Lung (tissue), 17 donors: ENCODE measurements at places on chromosomes 11 and 22. TPM values are rescaled to one million over a fixed set of nuclear protein-coding genes. Genes with fewer than 3 reads are reported as not detected.

Gene INS
- total RNA-seq, result not detected

Gene UPK3A
- not detected for total RNA-seq

GRCh38 chr11:16252373-16252772, 104.0 kb downstream of the SOX6 start:
- no peak for DNase-seq
- H3K27me3 ChIP-seq, result no peaks in the 10 kb centered on the region
- no peaks in the 10 kb centered on the region for H3K36me3 ChIP-seq
- H3K4me3 ChIP-seq, result no peak overlapping the region
- peaks cover 2% of the 10 kb centered on the region for H3K4me1 ChIP-seq
- H3K27ac ChIP-seq, result no peak overlapping the region

DNA sequence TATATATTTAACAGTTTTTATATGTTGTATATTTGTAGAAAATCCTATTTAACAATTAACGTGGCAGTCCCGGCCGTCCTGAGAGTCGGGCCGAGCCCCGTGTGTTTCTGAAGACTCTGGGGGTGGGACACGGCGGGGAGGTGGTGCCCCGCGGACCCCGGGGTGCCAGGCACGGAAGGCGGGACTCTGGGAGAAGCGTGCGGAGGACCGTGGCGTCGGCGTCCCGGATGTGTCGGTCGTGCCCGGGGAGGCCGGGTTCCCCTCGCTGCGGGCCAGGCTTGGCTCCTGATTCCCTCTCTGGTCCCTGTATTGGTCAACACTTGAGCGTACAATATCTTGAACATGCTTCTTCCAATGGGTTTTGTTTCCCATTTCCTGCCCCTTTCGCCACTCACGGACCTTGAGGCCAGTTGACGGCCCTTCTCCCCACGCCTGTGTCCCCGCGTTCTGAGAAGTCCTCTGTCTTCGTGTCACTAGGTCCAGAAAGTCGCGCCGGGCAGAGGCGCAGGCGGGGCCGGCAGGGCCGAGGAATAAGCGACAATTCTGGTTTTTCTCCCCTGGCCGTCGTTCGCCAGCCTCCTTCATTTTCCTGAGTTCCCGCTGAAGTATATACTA, 1076.7 kb downstream of the BRD1 start:
- no peak overlapping the region for H3K4me3 ChIP-seq
- no peak overlapping the region for H3K27ac ChIP-seq
- H3K4me1 ChIP-seq, result no peaks in the 10 kb centered on the region
- H3K36me3 ChIP-seq, result no peaks in the 10 kb centered on the region
- no peaks in the 10 kb centered on the region for H3K27me3 ChIP-seq

DNA sequence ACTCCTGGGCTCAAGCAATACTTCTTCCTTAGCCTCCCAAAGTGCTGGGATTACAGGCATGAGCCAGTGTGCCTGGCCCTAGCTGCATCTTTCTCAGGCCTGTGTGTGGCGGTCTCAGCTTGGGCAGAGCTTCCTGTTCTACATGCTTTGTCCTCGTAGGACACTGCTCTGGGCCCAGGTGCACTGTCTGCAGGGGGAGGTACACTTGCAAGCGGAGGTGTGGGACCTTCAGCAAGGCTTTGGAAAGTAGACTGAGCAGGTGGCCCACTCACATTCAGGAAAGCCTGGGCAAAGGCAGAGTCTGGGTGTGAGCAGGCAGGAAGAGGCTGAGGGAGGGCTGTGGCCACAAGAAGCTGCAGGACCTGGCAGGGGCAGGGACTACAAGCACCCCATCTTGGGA, 33.6 kb upstream of the SUSD2 start:
- H3K27me3 ChIP-seq, result no peaks in the 10 kb centered on the region
- peak overlapping the region; percentile 34 for H3K27ac ChIP-seq
- peaks cover 45% of the 10 kb centered on the region for H3K4me1 ChIP-seq
- H3K36me3 ChIP-seq, result no peaks in the 10 kb centered on the region

DNA sequence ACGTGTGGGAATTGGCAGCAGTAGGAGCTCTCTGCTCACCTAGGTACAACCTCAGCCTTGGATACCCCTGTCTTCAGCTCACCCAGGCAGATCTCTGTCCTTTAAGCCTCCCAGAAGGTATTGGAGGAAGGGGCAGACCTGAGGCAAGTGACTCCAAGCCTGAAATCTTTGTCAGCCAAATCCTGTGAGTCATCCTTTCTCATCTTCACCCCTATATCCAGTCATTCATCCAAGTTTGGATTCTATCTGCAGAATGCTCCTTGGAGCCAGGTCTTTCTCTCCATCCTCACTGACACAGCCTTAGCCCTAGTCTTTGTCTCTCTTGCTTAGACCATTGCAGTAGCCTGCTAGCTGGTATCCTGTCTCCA, 10.4 kb upstream of the THY1 start:
- H3K36me3 ChIP-seq, result no peaks in the 10 kb centered on the region
- DNase-seq, result no peak
- peaks cover 5% of the 10 kb centered on the region for H3K4me1 ChIP-seq
- H3K27ac ChIP-seq, result no peak overlapping the region
- H3K4me3 ChIP-seq, result no peak overlapping the region

- H3K36me3 ChIP-seq, result no peaks in the 10 kb centered on the region
- H3K27me3 ChIP-seq, result no peaks in the 10 kb centered on the region
- no peak overlapping the region for H3K27ac ChIP-seq
- H3K4me1 ChIP-seq, result peaks cover 64% of the 10 kb centered on the region
These were observed 20.3 kb upstream of the YPEL1 start for GRCh38 chr22:21755851-21756284.

DNA sequence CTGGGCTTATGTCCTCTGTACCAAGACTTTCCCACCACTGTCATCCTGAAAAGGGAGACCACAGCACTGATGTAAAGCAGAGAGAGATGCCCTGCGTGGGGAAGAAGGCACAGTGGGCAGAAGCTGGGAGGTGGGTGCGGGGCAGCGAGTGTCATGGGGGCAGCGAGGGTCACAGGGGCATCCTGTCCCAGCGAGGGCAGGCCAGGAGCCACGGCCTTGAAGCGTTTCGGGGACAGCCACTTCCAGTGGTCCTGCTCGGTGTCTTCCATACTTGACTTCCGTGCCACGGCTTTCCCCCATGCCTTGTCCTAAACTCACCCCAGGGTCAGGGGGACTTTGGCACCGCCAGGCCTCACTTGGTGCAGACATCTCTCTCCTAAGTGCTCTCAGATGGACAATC, 1121.3 kb downstream of the TBC1D22A start:
- H3K36me3 ChIP-seq, result no peaks in the 10 kb centered on the region
- no peaks in the 10 kb centered on the region for H3K27me3 ChIP-seq
- no peaks in the 10 kb centered on the region for H3K4me1 ChIP-seq
- DNase-seq, result no peak

GRCh38 chr11:24859801-24860300, 363.0 kb downstream of the LUZP2 start:
- H3K36me3 ChIP-seq, result no peaks in the 10 kb centered on the region
- H3K4me1 ChIP-seq, result no peaks in the 10 kb centered on the region
- H3K27me3 ChIP-seq, result no peaks in the 10 kb centered on the region
- no peak for DNase-seq
- H3K27ac ChIP-seq, result no peak overlapping the region

DNA sequence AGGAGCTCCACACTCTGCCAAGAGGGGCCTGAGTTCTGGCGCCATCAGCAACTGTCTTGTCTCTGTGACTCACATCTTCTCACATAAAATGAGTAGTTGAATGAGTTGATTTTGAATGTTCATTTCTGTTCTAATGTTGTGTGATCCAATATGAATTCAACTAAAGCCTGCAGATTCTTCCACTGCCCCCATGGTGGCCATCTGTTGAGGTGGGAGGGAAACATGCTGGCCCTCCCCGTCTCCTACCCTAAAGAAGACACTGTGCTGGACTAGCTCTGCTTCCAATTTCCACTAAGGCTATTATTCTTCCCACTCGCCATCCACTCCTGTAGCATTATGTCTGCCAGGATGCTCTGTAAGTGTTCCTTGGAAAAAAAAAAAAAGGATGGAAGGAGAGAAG, 555.6 kb upstream of the LARGE1 start:
- H3K27ac ChIP-seq, result no peak overlapping the region
- no peak overlapping the region for H3K4me3 ChIP-seq
- no peak for DNase-seq
- no peaks in the 10 kb centered on the region for H3K27me3 ChIP-seq

DNA sequence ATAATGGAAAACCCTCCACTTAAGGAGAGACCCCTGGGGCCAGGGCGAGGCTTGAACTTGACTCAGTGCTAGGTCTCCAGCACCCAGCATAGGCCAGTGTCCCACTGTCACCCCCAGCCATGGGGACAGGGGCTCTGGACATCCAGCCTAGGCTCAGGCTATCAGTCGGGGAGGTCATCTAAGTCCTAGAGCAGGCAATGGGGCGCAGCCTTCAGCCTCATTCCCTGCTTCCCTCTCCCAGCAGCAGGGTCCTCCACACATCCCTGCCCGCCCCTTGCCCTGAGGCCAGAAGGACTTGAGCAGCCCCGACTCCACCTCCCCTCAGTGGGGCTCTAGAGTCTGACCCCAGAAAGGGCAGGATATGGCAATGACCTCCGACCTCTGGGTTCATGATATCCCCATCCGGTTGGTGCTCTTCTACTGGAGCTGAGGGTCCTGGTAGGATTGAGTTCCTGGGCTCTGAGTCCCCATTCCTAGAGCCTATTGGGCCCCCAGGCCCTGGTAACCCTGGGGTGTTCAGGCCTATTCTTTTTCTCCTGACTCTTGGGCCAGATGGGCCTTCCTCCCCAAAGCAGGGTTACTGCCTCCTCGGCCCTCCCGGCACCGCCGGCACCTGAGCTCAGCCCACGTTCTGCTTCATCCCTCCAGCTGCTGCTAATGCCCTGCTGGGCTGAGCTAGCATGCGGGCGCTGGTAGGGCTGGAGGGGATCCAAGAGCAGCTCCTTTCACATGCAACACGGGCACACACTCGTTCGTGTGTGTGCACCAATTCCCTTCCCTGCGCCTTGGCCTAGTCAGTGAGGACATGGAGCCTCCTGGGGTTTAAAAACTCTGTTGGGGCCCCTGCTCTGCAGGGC, 4.4 kb downstream of the CST6 start:
- H3K36me3 ChIP-seq, result no peaks in the 10 kb centered on the region
- no peak overlapping the region for H3K4me3 ChIP-seq
- H3K27me3 ChIP-seq, result peaks cover 13% of the 10 kb centered on the region
- no peaks in the 10 kb centered on the region for H3K4me1 ChIP-seq
